Neural crest cell (in vitro differentiated cells): ENCODE measurements at places on chromosomes 1 and 21.
A peak's percentile ranks its signal among the peaks of the same experiment; 100 is the strongest.

GRCh38 chr1:170071378-170071777 is 3.1 kb downstream of the KIFAP3 start:
- DNase-seq, result no peak

DNA sequence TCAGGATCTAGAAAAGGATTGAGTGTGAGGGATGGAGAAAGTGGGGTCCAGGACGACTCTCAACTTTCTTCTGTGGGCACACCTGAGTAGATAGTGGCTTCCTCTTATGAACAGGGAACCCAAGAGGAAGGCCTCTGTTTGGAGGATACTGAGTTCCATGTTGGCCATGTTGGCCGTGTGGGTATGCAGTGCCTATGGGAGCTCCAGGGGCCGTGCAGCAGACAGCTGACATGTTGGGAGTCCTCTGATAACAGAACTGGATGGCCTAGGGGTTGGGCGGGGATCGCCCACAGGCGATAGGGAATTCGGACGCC is 43.0 kb downstream of the TMEM53 start:
- DNase-seq, result no peak

GRCh38 chr1:170247751-170248521 is 102.2 kb downstream of the NTMT2 start:
- no peak for DNase-seq

DNA sequence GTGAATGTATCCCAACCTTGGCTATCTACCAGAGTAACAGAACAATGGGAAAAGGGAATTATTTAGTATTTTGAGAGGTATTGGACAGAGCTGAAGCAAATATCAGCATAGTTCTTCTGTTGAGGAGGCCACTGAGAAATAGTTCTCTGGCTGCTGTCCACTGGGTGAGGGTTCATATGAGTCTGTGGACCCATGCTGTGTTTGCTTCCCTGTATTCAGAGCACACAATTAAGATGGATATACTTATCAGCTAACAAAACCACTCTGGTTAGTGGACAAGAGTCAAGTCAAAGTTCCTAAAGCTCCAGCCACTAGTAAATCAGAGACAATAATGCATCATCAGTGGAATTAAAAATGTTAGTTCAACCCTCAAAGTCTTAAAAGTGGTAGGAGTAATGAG is 66.1 kb downstream of the RGS18 start:
- no peak for DNase-seq

GRCh38 chr1:27556781-27557595 is 47.0 kb downstream of the AHDC1 start:
- peak; percentile 83 for DNase-seq

GRCh38 chr1:81437649-81438048 is 363.1 kb upstream of the ADGRL2 start:
- DNase-seq, result no peak

DNA sequence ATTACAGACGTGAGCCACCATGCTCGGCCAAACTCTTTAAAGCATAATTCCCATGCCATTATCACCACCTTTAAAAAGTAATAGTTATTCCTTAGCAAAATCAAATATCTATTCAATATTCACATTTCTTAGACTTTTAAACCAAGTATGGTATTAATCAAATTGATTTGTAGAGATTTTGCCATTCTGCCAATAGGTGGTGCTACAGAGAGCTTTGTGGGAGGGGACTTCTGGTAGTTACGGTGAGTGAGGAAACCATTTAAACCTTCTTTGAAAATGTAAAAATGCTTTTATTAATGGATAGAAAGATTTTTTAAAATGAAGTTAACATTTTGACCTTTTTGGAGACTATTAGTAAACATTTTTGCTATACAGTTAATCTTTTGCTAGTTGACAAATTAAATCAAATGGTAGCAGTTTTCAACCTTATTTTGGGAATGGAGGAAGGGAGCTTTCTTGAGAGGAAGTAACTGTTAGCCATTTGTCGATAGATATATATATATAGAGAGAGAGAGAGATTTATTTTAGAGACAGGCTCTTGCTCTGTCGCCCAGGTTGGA is 19.3 kb downstream of the IARS2 start:
- no peak for DNase-seq

GRCh38 chr1:1281533-1282321 is 1.5 kb downstream of the SCNN1D start:
- no peak for DNase-seq

- no peak for DNase-seq
Observed at GRCh38 chr21:35336534-35336933, 287.4 kb upstream of the RUNX1 start.

GRCh38 chr1:68173936-68174737 is 58.2 kb downstream of the WLS start:
- DNase-seq, result peak; percentile 2

DNA sequence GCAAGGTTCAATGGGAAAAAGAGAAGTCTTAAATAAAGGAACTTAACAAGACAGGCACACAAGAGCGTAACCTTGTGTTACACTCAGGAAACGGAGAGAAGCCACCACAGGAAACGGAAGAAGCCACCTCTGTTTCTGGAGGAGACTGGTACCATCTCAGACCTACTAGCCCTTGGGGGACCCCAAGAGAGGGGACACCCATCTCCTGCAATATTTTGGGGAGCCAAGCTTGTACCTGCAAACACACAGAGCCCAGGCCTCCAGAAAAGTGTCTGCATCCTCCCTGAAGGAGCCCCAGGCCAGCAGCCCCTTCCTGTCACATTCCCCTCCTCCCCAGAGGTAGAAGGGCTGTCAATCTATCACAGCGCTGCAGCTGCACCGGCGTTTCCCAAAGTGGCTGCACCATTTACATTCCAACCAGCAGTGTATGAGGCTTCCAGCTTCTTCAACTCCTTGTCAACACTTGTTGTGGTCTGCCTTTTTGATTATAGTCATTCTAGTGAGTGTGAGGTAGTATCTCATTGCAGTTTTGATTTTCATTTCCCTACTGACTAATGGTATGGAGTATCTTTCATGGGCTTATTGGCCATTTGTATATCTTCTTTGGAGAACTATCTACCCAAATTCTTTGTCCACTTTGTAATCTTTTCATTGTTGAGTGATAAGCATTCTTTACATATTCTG is 23.0 kb upstream of the PADI1 start:
- no peak for DNase-seq

DNA sequence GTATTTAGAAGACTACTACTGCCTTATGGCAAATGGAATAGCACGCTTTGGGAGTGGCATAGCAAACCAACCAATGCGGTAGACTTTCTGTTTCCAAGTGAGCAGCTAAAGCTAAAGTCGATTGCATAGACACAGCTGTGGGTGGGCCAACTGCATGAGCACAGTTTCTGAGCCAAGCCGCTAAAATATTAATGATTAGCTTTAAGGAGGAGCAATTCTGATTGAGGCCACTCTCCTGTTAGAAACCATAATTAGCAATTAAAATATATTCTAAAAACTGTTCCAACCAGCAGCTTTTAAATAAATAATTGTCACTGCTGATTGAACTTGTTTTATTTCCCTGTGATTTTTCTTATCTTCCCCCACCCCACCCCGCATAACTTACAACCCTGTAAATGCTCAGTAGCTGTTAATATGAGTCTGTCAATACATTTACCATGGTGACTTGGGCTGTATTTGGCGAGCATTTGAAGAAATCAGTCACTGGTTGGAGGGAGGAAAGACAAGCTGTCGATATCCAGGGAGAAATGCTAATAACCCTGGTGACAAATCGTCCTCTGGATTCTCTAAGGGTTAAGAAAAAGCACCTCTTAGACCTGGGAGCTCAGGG is 32.2 kb downstream of the RNF220 start:
- no peak for DNase-seq

GRCh38 chr21:17536381-17536780 is 23.5 kb downstream of the CXADR start:
- no peak for DNase-seq

- no peak for DNase-seq
Observed at GRCh38 chr1:220378571-220379302, 106.5 kb upstream of the RAB3GAP2 start.

DNA sequence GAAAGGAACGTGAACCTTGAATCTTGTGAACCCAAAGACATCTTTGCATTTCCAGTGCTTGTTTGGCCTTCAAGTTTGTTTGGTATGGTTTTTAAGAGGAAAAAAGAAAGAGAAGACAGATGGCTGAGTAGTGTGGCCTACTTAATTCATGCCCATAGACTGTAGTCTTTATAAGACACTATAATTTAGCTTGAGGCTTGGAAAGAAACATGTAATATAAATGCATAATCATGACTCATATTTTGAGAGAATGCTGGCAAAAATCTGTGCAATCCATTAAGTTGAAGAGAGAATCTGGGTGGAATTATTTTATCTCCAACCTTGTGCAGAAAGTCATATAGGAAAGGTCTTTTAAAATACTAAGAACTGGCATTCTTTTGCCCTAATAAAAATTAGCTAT is 179.3 kb downstream of the SIPA1L2 start:
- no peak for DNase-seq

GRCh38 chr1:66295803-66296202 is 238.2 kb upstream of the SGIP1 start:
- DNase-seq, result no peak

- DNase-seq, result no peak
Observed at GRCh38 chr1:56917356-56917755, 48.5 kb downstream of the C8B start.

- DNase-seq, result no peak
Observed at GRCh38 chr21:25953196-25953595, 217.4 kb downstream of the APP start.

- peak; percentile 10 for DNase-seq
Observed at GRCh38 chr1:18217398-18218043, 109.9 kb downstream of the IGSF21 start.

DNA sequence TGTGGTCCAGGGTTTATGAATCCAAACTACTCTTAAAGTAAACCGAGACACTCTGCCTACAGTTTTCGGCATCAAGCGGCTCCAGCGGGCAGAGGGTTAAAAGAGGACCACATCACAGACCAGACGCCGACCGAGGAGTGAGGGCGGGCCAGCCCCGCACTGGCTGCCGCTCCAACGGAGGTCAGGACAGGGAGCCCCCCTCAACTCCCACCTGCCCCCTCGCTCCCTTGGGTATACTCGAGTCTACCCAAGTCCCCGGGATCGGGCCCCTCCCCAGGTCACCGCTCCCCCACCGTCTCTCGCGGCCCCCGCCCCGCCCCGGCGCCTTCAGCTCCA is 312 bp downstream of the ARNT start:
- DNase-seq, result no peak

- no peak for DNase-seq
Observed at GRCh38 chr1:33120436-33121231, 39.7 kb downstream of the AZIN2 start.

DNA sequence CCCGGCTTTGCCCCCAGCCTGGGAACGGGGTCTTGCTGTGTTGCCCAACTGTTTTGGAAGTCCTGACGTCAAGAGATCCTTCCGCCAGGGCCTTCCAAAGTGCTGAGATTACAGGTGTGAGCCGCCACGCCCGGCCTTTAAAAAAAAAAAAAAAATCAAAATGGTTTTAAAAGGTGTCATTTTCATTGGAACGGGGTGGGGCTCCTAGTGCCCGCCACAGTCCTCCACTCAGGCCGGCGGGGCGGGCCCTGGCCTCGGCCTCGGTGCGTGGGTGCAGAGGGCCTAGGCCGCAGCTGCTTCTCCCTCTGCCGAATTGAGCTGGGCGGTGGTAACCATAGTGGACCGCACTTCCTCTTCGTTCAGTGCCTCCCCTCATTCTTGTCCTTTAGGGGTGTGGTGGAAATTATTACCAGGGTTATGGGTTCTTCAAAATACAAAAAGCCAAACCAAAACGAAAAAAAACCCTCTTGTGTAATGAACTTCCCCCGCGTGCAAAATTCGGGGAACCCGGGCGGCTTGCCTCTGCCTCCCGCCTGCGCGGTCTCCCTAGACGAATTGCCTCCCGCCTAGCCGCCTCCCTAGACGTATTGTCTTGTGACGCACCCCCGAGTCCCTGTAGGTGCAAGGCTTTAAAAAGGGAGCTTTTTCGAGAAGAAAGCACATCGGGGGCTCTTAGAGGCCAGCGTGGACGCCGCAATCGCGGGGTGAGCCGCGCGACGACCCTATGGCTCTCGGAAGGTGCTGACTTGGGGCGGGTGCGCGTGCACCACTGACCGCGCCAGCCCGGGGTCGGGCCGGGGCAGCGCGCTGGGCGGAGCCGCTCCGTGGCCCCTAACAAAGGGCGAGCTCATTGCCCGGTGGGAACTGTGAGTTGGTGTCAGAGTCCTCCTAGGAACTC is 10.5 kb upstream of the SPEN start:
- no peak for DNase-seq

DNA sequence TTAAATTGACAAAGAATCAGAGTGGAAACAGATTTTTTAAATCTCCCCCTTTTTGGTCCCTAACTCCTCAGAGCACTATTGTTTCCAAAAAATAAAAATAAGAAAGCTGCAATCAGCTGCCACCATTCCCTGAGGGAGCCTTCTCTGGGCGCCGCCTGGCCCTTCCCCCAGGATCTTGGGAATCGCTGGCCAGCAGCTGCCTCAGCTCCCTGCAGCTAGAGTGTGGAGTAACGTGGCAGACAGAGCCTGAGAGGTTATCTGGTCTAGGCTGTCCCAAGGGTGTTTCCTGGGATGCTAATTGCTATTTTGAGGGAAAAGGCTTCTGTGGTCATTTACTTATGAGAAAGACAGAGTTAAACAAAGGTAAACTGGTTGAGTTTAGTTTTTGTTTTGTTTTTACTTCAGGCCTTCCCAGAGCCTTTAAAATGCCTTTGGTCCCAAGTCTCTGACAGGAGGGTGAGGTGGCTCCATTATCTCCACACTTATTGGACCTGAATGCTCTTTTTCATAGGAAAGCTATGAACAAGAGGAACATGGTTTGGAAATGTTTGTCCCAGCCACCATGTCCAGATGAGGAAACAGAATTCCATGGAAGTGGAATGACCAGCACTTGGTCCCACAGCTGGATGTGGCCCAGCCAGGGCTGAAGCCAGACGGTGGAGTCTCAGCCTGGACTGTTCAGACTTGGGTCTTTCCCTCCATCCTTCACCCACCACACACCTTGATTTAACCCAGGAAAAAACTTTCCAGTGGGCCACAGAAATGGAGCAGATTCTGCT is 14.1 kb upstream of the KIAA1614 start:
- no peak for DNase-seq

DNA sequence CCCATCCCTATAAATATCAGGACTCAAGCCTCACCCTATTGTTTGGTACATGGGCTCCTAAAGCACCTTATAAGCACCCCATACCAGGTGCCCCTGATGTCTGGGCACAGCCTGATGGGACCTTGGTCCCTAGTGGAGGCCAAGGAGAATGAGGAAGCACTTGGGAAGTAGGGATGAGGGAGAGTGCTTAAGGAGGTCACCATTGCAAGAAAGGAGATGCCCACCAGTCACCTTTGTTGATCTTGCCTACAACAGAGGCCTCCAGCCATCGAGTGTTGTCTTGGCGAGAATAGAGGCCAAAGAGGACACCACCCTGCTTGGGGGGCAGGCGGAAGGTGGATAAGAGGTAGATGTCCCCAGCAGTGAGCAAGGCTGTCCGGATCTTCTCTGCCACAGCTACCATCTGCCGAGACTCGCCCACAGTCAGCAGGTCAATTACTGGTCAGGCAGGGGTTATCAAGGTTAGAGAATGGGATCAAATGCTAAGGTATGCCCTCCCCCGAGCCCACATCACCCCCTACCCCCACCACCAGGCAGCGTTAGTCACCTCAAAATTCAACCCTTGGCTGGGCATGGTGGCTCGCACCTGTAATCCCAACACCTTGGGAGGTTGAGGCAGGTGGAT is 1.6 kb downstream of the THBS3 start:
- DNase-seq, result no peak
